Thoracic aorta (tissue), 2 donors: ENCODE measurements at places on chromosomes 16 and 17. TPM values are rescaled to one million over a fixed set of nuclear protein-coding genes. Genes with fewer than 3 reads are reported as not detected.

The RBFOX1 gene
- not detected for total RNA-seq

The NDE1 gene
- total RNA-seq: 26.5 TPM

The SRCIN1 gene
- total RNA-seq: not detected

The SBK1 gene
- 0.81 TPM for total RNA-seq

The KRT27 gene
- total RNA-seq: not detected

The KRT13 gene
- not detected for total RNA-seq

The CLEC19A gene
- total RNA-seq: not detected

The KCNJ18 gene
- not detected for total RNA-seq

The G6PC1 gene
- not detected for total RNA-seq

The PRM2 gene
- not detected for total RNA-seq

The OTOP3 gene
- not detected for total RNA-seq

The PRRT2 gene
- total RNA-seq: 40.8 TPM

The ABCC6 gene
- 1.5 TPM for total RNA-seq

The TEKT3 gene
- total RNA-seq: not detected

The PTGES3L gene
- total RNA-seq: 2.0 TPM

The GPR179 gene
- 0.42 TPM for total RNA-seq

The TSR1 gene
- 63.2 TPM for total RNA-seq

The NPEPPS gene
- total RNA-seq: 138 TPM

The TMEM238L gene
- total RNA-seq: not detected

The FBXW10 gene
- total RNA-seq: not detected

The OSGIN1 gene
- 3.7 TPM for total RNA-seq

The CCL17 gene
- not detected for total RNA-seq
